ENCODE measurements at places on chromosomes 4 and X.

- no peak for DNase-seq
Observed at GRCh38 chr4:11604821-11605220, 176.1 kb upstream of the HS3ST1 start.

GRCh38 chr4:74822603-74823002, 28.3 kb upstream of the BTC start:
- DNase-seq = no peak

DNA sequence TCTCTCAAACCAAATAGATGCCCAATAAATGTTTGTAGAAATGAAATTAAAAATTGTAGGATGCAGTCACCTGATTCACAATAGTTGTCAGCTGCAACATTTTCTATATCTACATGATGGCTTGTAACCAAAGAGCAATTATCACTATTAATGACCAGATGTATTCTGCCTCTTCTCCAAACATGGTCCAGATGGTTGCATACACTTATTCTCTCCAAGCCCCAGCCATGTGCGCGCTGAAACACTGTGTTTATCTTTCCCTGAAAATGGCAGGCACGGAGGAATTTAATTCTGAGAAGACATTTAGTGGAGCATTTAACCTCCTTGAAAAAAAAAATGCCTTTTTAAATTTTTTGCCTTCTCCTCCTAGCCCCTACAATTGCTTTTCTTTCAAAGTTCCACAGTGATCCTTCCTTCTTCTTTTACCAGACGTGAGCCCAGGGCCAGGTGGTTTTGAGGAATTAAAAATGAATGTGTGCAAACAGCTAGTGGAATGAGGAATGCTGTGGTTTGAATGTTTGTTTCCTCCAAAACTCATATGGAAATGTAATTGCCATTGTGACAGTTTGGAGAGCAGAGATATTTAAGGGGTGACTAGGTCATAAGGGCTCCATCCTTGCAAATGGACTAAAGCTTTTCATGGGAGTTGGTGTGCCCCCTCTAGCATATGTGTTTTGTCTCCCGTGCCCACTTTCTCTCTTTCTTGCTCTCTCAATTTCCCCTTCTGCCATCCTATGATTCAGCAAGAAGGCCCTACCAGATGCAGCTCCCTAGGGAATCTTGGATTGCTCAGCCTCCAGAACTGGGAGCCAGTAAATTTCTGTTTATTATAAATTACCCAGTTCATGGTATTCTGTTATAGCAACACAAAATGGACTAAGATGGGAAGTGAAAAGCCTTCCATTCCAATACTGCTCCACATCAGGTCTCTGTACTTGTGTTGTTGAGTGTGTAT, 136.0 kb downstream of the GABRB1 start:
- DNase-seq = no peak

- peak; percentile 20 for DNase-seq
Observed at GRCh38 chrX:86806786-86807185, 658.5 kb downstream of the DACH2 start.

DNA sequence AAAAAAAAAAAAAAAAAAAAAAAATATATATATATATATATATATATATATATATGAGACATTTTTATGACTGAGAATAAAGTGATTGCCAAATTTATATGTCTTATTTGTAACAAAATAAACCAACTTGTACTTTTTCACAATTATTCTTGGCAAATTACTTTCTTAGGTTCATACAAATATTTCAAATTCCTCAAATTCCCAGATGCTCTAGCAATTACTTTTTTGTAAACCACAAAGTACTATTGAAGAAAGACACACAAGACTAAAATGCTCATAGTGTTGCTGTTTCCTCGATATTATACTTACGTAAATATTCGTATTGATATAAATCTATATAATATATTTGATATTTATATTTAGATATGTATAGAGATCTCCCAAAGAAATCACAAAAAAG, 390.0 kb downstream of the FAT4 start:
- DNase-seq = no peak

DNA sequence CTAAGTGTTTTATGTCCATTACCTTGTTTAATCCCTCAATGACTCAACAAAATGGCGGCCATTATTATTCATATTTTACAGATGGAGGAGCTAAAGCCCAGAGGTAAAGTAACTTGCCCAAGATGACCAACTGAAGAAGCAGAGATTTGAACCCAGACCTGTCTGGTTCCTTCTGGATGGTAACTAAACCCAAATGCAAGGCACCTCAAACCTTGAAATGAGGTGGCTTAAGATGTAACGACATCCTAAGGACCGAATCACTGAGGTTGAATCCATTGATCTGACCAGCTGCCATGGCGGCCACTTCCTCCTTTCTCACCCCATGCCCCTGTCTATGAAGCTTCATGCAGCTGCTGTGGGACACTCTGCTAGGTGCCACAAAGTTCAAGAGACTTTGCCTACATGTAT, 932 bp downstream of the TLR10 start:
- no peak for DNase-seq

GRCh38 chrX:27746516-27746915, 61.3 kb upstream of the MAGEB10 start:
- no peak for DNase-seq

DNA sequence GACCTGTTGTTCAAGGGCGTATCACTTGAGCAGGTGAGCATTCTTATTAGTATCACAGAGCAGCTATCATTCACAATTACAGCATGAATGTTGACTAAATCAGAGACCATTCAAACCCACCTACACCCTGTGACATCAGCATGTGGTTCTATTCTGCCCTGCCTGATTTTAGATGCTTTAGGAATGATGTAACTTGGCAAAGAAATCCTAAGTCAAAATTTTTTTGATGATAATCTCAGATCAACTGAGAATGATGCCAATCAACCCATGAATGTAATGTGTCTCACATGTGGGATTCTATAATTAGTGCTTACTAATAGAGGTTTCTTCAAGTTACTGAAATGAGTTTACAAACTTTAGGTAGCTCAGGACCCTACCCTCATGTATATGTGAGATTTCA, 13.4 kb upstream of the CHIC2 start:
- DNase-seq = no peak

GRCh38 chrX:128634754-128635153, 582.6 kb upstream of the ACTRT1 start:
- DNase-seq = no peak

DNA sequence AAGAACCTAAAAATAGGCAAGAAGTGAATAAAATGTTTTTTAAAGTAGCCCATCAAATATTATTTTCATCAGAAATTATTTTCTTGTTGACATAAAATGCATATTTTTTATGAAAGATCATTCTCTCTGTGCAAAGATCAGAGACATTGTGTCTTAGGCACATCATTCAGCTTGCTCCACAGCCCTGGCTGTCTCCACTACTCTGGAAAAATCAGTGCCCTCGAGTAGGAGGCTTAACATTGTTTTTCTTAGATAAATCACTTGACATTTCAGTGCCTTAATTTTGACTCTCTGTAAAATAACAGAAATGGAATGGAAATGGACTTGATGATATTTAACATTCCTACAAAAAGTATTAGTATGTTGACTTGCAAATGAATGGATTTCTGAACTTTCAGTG, 77.9 kb downstream of the FAT4 start:
- DNase-seq = no peak

GRCh38 chrX:150648296-150648940, 44.8 kb upstream of the MTMR1 start:
- no peak for DNase-seq

DNA sequence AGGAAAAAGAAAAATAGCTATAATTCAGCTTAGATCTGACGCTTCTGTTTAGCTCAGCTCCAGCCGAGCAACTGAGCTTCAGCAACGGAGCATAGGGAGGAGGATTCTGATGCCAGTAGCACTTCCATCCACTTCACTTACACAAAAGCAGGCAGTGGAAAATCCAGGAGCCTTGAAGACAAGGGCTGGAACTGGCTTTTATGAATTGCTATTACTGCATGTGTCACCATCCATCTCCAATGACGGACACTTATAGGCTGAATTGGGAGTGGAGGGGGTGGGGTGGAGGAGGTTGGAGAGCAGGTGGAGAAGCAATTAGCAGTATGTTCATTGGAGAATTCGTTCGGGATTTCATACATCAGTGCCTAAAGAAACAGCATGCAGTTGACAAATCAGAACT, 15.6 kb downstream of the ENOX2 start:
- DNase-seq = no peak

DNA sequence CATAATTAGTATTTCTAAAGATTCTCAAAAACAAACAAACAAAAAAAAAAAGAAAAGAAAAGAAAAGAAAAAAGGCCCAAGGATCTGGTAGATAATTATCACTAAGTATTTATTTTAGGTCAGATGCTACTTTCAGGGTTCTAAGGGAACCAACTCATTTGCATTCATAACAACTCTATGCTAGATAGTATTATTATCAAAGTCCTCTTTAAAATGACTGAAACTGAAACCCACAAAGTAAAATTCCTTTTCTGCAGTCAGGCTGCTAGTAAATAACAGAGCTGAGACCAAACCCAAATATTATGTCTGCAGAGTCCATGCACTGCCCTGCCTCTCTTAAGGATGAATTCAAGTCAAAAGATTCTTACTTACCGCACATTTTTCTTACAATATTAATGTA, 38.3 kb upstream of the MAPK10 start:
- peak; percentile 10 for DNase-seq

GRCh38 chr4:20159516-20159915, 92.2 kb upstream of the SLIT2 start:
- no peak for DNase-seq

GRCh38 chr4:63348735-63349673, 1060.2 kb downstream of the TECRL start:
- DNase-seq = no peak

GRCh38 chrX:41602816-41603345, 85.9 kb upstream of the GPR34 start:
- no peak for DNase-seq

DNA sequence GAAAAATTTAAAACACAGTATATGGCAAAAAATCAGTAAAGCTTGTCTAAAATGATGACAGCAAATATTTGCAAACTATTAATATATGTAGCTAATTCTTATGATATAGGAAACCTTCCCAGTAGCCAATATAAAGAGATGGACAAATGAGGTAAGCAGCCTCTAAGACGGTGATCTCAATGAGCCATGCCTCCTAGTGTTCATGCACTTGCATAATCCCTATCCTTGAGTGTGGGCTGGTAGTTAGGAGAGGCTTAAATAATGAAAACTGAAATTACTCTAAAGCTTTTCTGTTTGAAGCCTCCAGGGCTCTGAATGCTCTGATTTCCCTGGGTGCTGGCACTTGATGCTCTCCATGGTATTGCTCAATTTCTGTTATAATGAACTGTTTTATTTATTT, 24.6 kb upstream of the ARMCX4 start:
- no peak for DNase-seq

- DNase-seq = no peak
Observed at GRCh38 chr4:10299601-10300000, 157.6 kb downstream of the ZNF518B start.

DNA sequence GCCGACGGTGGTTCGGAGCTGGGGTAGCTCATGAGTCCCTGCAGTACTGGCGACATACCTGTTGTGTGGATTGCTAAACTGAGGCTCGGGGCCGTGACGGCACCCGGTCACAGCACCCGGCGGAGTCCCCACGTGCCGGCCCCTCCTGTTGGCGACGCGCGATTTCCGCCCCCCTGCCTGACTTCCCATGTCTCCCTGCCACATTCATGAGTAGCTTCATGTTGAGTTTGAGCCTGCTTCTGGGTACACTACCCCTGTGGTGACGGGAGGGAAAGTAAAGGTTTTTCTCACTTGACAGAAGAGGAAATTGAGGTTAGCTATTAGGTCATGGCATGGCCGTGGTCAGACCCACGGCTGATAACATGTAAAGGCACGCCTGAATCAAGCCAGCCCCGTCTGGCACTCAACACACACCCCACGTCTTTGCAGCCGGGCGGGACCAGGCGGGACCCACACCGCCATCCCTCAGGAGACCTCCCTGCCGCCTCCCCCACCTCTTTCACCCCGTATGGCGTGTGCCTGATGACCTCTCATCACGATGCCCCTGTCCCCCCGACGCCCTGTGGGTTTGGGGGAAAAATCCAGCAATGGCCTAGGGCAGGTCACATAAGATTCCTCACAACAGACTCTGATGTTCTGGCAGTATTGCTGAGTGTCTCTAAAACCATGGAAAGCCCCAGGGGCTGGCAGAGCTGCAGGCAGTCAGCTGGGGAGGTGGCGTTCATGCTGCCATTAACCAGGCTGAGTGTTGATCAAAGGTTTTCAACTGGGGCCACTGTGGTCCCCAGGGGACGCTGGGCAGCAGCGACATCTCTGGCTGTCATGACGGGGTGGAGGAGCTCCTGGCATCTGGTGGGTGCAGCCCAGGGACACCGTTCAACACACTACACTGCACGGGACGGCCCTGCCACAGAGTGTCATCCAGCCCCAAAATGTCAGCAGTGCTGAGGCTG, 29.2 kb downstream of the P2RY8 start:
- peak; percentile 77 for DNase-seq

- no peak for DNase-seq
Observed at GRCh38 chr4:180827232-180828009, 1415.8 kb upstream of the TENM3 start.

DNA sequence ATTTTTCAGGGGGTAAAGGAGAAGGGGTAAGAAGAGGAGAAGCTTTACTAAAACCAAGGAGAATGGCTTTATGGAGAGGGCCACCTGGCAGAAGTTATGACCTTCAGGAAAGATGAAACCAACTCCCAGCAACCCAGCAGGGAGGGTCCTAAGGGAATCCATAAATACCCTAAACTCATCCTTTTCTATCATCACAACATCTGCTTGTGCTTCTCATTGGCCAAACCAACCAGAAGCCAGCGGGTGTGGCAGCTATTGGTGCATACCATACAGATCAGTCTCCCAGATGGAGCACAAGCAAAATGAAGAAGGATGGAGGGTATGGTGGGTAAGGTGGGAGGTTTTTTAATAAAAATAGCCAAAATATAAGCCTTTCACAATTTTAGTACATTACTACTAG, 58.5 kb upstream of the ARSJ start:
- DNase-seq = no peak

- DNase-seq = no peak
Observed at GRCh38 chr4:103493450-103494159, 226.2 kb downstream of the TACR3 start.

GRCh38 chrX:21374994-21375707, 933 bp downstream of the CNKSR2 start:
- no peak for DNase-seq

DNA sequence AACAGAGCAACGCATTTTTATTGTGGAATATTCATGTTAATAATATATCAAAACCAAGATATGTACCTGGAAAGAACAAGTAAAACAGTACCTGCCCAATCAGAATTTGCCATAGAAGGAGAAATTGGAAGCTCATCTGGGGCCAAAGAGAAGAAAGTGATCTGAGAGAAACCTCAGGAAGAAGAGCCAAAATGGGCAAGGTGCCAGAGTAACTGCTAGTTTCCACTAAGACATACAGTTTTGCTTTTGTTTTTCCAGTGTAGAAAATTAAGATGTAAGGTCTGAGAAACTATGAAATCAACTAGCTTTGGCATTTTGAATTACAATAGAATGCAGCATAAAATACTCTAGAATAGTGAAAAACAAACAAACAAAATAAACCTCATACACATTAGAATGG, 2201.2 kb downstream of the ARAP2 start:
- DNase-seq = no peak

- DNase-seq = no peak
Observed at GRCh38 chr4:84877051-84877833, 89.2 kb downstream of the WDFY3 start.

Measured in GM13977 (cell line).